NCI-H2081 treated with DMSO at 0.1 percent for 48 hours (cell line): ENCODE measurements at places on chromosomes 4 and X.

DNA sequence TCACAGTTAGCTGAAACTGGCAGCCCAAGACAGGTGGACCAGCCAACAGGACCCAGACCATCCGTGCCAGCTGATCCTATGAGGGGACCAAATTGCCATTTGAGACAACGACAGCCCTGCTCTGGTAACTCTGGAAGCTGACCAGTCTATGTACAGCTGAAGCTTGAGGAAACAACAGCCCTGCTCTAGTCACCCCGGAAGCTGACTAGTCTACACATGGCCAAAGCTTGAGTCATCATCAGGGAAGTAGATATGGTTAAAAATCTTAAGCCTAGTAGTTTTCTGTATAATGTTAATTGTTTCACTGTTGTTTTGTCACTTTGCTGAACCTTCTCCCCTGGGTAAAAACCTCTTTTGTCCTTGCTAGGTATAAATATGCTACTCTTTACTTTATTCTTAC is 905.4 kb upstream of the NDST4 start:
- DNase-seq = no peak

- no peak for DNase-seq
Measured at GRCh38 chrX:22220941-22221340, 51.8 kb upstream of the CBLL2 start.

GRCh38 chrX:100217547-100217946 is 192.5 kb downstream of the PCDH19 start:
- no peak for DNase-seq

- DNase-seq = no peak
Measured at GRCh38 chr4:101103381-101104142, 243.8 kb downstream of the PPP3CA start.

DNA sequence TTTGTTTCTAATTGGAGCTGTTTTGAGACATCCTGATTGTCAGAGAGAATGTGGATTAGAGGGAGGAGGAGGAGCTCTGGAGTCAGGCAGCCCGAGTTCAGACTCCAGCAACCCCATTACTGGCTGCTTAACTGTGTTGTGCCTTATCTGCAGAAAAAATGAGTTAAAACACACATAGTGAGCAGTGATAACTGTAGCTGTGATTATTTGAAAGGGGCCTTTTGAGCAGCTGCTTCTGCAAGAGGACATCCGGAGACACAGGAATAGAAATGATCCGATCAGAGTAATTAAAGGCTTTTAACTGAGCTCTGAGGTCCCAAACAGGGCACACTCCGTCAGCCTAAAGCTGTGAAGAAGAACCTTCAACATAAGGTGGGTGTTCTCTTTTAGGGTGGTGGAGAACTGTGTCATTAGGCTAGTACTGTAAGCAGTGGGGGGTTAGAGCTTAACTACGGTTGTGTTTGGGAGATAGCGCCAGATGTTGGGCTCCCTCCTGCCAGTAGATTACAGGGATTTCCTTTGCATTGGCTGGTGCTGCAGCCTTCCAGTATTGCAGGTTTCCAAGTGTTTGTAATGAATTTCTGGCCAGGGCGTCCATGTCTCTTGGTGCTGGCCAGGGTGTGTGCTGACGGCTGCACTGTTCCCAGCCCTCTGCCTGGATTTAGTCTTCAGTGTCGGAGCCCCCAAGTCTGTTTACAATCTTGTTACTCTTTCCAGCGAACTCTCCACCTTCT is 24.3 kb downstream of the ADD1 start:
- DNase-seq = no peak

GRCh38 chr4:77652237-77652897 is 46.7 kb downstream of the CXCL13 start:
- DNase-seq = no peak

- no peak for DNase-seq
Measured at GRCh38 chr4:11535333-11535732, 106.6 kb upstream of the HS3ST1 start.

- DNase-seq = no peak
Measured at GRCh38 chrX:21354725-21355124, 19.5 kb upstream of the CNKSR2 start.

GRCh38 chrX:24996096-24996709 is 19.6 kb downstream of the ARX start:
- DNase-seq = no peak

- DNase-seq = no peak
Measured at GRCh38 chrX:30488092-30488491, 89.5 kb downstream of the TASL start.
